HS-5 (cell line): ENCODE measurements at places on chromosomes 6 and 20.

DNA sequence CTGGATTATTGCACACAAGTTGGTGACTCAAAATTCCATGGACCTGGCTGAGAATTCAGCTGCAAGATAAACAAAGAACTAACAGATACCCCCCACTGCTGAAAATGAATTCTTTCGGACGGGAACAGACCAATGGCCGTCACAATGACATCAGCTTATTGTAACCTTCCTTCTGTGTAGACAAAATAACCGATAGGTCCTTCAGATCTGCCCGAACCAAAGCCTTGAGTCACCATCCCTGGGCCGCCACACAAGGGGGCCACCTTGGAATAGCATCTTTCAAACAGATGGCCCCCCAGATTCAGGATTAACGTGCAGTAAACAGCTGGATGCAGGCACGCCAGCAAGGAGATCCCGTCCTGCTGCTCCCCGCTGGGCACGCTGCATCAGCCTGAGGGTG, 214.0 kb upstream of the EXOC2 start:
- no peak for DNase-seq

GRCh38 chr6:10416863-10417641, 2.2 kb upstream of the TFAP2A start:
- DNase-seq: no peak

DNA sequence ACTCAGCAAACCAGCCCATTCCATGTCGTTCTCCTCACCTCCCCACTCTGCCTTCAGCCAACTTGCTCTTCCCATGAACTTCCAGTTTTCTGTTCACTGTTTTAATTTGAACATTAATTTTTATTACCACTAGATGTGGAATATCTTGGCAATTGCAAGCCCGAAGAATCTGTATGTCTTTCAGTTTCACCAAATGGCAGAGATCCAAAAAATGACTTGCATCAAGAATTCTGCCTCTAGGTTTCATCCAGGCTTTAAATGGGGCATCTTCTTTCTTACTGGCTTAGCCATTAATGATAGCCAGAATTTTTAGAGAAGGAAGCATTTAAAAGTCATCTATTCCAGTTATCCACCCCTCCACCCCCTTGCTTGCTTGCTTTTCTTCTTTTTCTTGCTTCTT, 39.0 kb downstream of the CAP2 start:
- DNase-seq: no peak

- DNase-seq: no peak
Observed at GRCh38 chr6:27679964-27680694, 207.2 kb upstream of the ZNF184 start.

GRCh38 chr6:96089173-96089572, 73.4 kb downstream of the FUT9 start:
- no peak for DNase-seq

GRCh38 chr6:56938649-56939191, 16.2 kb upstream of the BEND6 start:
- peak; percentile 99 for DNase-seq

DNA sequence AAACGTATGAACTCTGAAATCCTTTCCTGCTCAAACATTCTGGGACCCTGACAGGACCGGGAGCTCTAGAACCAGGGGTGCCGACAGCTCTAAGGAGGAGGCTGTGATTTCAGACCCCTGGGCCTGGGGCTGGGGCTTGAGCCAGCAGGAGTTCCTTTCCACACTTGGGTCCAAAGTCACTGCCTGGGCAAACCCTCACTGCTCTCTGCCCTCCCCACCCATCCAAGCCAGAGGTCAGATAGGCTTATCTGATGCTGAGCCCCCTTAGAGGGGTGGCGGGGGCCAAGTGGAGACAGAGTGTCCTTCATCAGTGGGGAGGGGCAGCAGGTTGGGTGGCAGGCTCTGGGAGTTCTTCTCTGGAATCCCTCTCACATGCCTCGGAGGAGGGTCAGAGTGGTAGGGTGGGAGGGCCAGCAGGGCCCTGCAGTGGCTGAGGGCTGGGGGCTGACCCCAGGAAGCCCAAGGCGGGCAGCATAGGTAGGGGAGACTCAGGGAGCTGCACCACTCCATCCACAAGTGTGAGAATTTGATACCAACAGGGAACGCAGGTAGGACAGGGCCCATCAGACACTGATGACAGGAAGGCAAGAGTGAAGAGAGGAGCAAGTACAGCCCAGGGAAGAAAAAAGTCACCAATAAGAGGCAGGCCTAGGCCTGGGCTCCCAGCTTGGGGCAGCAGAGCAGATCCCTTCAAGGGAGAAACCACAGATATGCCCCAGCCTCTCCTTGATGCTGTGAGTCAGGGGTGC, 121.0 kb downstream of the MRPL14 start:
- no peak for DNase-seq

GRCh38 chr6:41780551-41781365, at the start of gene PRICKLE4:
TSS of gene PRICKLE4 (plus strand) at chr6:41780782. CDS start at chr6:41783474, 2,692 bp downstream.
- no peak for DNase-seq

DNA sequence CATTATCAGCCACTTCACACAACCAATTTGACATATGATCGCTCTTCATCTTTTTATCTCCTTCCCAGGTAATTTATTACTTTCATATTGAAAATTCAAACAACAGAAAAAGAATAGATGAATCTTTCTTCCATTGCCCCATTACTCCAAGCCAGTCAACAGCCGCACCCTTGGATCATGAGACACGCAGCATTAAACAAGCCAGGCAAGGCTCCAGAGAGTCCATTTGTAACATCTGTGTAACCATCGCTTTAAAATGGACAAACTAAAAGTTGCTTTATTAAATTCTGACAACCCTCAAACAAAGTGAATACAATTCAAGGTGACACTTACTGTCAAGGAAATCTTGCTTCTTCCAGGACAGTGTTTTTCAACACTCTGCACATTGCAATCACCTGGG, 200.3 kb downstream of the EPM2A start:
- DNase-seq: no peak

GRCh38 chr6:41843178-41843577, 52.0 kb downstream of the USP49 start:
- DNase-seq: no peak

DNA sequence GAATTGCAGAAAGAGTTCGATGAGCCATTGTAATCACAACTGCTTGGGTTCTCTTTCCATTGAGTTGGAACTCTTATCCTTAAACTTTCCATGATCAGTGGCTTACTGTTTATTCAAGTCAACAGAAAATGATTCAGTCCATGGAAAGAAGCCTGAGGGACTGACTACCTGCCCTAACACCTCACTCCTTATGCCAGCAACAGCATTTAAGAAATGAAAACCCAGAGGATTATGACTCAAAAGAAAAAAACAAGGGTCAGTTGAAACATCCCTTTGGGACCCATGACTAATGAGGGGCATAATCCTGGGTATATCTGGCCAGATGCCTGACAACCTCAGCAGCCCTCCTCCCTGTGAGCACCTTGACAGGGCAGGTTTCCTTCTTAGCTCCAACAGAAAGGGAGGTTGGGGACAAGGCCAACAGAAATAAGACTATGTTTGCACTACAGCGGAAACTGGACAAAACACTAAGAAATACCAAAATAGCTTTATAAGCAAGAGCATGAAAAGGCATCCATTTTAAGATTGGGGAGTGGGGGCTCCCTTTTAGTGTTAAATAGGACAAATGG, 106.7 kb downstream of the MAP3K5 start:
- DNase-seq: no peak

DNA sequence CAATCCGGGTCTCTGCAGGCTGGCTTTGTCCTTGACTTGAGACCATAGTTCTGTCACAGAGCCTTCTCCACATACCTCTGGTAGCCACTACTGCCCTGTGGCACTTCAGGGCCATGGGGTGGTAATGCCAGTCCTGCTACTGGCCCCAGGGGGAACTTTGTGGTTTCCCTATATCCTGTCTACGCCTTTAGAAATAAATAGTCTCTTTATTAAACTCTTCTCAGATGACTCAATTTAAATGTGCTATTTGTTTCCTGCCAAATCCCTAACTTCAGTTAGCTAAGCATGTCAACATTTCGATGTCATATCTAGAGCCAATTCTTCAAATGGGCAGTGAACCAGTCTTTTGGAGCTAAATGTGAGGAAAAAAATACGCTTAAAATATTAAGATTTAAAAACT, 60.1 kb downstream of the SEL1L2 start:
- no peak for DNase-seq

DNA sequence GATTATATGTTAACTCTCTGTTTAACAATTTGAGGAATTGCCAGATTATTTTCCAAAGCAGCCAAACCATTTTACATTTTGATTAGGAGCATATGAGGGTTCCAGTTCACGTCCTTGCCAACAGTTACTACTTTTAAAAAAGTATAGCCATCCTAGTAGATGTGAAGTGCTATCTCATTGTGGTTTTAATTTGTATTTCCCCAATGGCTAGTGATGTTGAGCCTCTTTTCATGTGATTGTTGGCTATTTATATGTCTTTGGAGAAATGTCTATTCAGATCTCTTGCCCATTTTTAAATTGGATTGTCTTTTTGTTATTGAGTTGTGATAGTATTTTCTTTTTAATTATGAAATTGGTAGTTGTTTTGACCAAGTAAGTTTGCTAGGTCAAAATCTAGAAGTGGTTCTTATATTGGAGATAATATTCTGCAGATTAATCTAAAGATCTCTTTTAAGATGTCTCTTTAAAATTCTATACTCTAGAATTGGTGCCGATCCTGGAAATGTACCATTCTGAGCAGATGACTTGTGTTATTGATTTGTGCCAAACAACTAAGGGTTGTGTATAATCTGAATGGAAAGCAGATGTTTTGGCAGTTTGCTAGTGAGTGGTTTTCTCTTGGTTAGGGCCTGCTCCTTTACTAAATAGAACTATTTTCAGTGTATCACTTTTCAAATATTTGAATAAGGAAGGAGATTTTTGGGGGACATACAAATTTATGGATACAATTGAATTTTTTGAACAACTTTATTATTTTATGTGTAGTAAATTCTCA, 99.5 kb downstream of the CDKAL1 start:
- DNase-seq: no peak

GRCh38 chr6:149231778-149232177, 85.7 kb upstream of the TAB2 start:
- DNase-seq: no peak

- no peak for DNase-seq
Observed at GRCh38 chr6:169981969-169982368, 230.5 kb downstream of the ERMARD start.

DNA sequence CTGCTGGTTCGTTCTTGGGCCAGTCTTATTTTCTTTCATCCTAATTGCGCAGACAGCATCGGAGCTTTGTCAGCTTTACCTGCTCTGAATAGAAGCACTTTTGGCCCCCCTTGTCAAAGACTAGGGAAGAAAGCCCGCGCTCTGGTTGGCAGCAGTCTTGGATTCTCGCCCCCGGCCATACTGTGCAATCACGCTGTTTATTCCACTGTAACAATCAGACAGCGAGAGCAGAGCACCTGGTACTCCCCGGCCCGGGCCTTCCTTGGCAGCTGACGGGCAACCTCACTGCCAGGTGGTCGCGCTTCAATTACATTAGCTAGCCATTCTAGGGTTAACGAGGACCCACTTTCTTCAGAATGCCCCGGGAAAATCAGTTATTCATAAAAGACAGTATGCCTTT, 72.6 kb downstream of the INSM1 start:
- DNase-seq: no peak

- DNase-seq: no peak
Observed at GRCh38 chr20:1888796-1889463, 6.3 kb upstream of the SIRPA start.

GRCh38 chr20:58286729-58287128, 22.8 kb upstream of the RAB22A start:
- no peak for DNase-seq

GRCh38 chr6:36095497-36096391, 34.6 kb upstream of the MAPK13 start:
- no peak for DNase-seq

DNA sequence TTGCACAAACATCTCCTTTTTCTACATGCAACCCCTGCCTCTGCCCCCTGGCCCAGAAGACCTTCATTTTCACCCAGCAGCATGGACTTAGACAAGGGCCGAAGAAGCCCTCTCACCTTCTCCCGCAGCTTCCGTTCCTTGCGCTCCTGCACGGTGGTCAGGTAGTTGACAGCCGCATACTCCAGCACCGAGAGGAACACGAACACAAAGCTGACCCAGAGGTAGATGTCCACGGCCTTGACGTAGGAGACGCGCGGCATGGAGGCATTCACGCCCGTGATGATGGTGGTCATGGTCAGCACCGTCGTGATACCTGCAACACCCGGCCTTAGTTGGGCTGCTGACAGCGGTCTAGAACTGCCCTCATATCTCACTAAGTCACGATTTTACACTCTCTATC, 47.1 kb upstream of the GABRR1 start:
- no peak for DNase-seq

- no peak for DNase-seq
Observed at GRCh38 chr6:17042422-17043147, 59.3 kb upstream of the STMND1 start.

DNA sequence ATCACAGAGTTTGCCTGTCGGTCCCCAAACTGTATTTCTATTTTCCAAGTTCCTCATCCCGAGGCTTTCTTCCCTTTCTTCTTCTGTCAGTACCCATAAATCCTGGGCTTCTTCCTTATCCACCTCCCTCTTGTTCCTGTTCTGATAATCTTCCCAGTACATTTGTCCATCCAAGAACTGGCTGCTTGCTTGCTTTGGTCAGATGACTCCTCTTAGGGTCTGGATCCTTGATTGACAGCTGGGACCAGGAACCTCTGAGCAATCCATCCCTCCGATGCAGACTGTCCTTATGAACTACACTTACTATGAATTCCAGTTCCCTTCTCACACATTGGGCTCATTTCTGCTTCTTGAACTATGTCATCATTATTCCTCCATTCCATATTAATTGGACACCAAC, 275.3 kb upstream of the CITED2 start:
- DNase-seq: no peak

- no peak for DNase-seq
Observed at GRCh38 chr6:156595476-156595875, 181.7 kb upstream of the ARID1B start.

GRCh38 chr6:53244399-53244931, 95.8 kb upstream of the GCM1 start:
- DNase-seq: no peak

DNA sequence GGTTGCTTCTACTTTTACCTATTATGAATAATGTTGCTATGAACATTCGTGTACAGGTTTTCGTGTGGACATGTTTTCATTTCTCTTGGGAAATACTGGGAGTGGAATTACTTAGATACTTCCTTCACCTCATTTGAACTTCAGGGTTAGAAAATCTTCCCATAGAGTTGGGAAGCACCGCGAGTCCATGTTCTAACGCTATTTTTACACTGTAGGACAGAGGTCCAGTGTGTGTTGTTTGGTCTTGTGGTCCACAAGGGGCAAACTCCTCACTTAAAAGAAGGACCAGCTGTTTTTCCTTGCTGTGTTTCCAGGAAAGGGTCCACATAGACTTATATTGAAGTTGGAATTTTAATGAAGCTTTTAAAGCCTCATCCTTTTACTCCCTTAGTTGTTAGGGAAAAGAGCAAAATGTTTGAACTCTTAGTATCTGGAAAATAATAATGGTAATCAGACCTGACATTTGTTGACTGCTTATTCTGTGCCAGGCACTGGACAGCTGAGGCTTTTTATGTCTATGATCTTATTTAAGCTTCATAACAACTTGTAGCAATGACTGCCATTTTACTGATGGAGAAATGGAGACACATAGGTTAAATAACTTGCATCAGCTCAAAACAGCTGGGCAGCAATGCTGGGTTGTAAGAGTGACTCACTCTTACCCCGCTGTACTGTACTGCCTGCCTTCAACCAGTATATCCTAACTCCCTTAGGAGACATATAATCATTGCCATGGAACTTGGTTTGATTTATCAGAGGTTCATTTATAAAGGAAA, 52.0 kb downstream of the CDC5L start:
- no peak for DNase-seq
